SJSA1 (cell line): ENCODE measurements at places on chromosomes 11 and 22. TPM values are rescaled to one million over a fixed set of nuclear protein-coding genes. Genes with fewer than 3 reads are reported as not detected.

Gene DMC1
- not detected in 2 replicates for total RNA-seq

Gene OR52A1
- total RNA-seq, result under 0.01 TPM in 1 of 2 replicates, not detected in the other

Gene C11orf91
- not detected in 2 replicates for total RNA-seq

Gene MRTFA
- 21.4 and 27.8 TPM in 2 replicates for total RNA-seq

DNA sequence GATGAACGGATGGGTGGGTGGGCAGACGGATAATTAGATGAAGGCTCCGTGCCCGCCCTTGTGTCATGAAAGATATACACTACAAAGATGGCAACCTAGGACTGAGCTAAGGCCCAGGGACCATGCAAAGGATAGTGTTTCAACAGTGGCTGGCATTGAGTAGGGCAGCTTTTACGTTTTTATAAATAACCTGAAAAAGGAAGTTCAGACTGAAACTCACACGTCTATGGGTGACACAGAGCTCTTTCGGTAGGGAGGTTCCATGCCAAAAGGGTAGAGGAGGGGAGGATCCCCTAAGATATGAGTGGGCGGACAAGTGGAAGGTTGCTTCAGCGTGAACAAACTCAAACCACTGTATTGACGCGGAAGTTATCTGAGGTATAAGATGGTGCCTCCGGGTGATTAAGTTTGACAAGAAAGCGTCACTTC is 90.5 kb downstream of the UBASH3B start:
- no peaks in the 10 kb centered on the region for H3K36me3 ChIP-seq
- no peaks in the 10 kb centered on the region for H3K27me3 ChIP-seq
- H3K27ac ChIP-seq, result no peak overlapping the region
- no peak for DNase-seq
- H3K4me1 ChIP-seq, result peaks cover 14% of the 10 kb centered on the region
- H3K4me3 ChIP-seq, result no peak overlapping the region

- no peaks in the 10 kb centered on the region for H3K27me3 ChIP-seq
- no peak overlapping the region for H3K4me3 ChIP-seq
Observed at GRCh38 chr11:105968021-105968697, 53.9 kb downstream of the MSANTD4 start.
